Activated T-helper 1 cell treated with anti-CD3 and anti-CD28 coated beads, Interleukin-2, amount 50 U/mL, for 16 hours (primary cell): ENCODE measurements at places on chromosomes 2 and 18.

GRCh38 chr2:66555091-66555490 is 120.2 kb downstream of the MEIS1 start:
- no peak for DNase-seq

GRCh38 chr2:25374827-25375226 is 33.1 kb upstream of the DNMT3A start:
- DNase-seq, result no peak

GRCh38 chr2:100266126-100266525 is 56.2 kb downstream of the LONRF2 start:
- no peak for DNase-seq

GRCh38 chr2:198874472-198874858 is 583.3 kb downstream of the SATB2 start:
- DNase-seq, result no peak

GRCh38 chr2:176763851-176764404 is 448.7 kb upstream of the HNRNPA3 start:
- DNase-seq, result no peak

DNA sequence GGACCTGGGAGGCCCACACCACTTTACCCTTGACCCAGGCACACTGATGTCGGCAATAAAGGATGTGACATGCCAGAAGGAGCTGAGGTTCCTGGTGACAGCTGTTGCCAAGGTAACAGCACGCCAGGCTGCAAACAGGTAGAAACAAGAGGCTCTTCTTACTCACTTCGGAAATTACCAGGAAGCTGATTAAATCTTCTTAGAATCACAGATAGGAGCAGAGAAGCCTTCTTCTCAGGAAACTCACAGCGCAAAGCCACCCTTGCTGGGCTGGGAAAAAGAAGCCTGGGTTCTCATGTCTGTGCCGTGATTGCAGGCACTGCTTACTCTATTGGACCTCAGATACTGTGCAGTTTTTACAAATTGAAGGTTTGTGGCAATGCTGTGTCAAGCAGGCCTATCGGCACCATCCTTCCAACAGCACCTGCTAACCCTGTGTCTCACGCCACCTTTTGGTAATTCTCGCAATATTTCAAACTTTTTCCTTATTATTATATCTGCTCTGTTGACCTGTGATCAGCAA is 61.0 kb upstream of the TAF1B start:
- peak; percentile 15 for DNase-seq

DNA sequence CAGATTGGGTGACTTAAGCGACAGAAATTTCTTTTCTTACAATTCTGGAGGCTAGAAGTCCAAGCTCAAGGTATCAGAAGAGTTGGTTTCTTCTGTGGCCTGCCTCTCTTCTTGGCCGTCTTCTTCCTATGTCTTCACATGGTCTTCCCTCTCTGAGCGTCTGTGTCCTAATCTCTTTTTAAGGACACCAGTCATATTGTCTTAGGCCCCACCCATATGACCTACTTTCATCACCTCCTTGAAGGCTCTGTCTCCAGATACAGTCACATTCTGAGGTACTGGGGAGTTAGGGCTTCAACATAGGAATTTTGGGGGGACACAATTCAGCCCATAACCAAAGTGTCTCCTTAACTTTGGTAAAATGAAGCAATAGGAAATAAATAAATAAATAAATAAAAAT is 110.9 kb upstream of the EPC2 start:
- no peak for DNase-seq

DNA sequence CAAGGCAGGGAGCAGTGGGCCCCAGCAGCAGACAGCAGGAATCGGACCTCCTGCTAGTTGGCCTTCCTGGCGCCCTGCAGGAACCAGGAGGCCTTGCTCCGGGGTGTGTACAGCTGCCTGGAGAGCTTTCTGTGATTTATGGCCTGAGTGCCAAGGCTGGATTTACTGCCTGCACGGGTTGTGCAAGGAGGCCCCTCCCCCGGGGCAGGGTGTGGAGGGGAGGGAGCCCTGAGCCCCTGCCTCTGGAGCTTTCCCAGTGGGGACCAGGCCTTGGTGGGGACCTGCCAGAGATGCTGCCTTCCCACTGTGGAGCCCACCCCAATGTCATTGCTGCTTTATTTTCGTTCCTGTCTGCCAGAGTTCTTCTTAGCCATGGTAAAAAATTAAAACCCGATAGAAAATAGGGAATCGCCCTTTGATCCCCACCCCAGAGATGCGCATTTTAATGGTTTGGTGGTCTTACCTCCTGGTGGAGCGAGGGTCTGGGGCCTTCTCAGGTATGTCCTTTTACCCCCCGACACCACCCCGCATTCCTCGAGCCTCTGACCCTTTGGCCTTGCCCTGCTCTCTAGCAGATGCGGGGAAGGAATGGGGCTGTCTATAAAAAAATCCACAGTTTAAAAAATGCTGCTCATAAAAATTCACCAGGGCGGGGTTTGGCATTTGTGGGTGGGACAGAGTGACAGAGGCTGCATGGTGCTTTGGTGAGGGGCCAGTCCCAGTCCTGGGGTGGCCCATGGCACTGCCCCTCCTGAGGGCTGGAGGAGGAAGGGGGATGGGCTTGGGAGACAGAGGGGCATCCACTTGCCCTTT is 6.9 kb upstream of the RALB start:
- DNase-seq, result no peak

DNA sequence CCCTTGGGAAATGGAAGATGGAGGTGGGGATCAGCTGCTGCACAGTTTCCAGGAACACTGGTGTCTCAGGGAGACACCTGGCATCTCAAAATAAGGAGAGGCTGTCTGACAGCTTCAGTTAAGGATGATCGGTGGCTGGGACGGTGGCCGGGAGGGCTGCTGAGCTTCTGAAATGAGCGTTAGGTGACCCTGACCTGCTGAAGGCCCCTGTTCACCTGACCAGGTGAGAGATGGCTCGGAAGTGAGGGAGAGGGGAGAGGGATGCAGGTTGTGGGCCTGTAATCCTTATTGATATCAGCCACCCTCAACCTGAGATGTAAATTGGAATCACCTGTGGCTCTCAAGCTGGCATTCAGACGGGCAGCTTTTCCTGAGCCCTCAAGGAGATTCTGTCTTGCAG is 99.0 kb downstream of the AGAP1 start:
- DNase-seq, result no peak

- no peak for DNase-seq
These were observed 82.9 kb downstream of the NUP35 start for GRCh38 chr2:183207110-183207509.

DNA sequence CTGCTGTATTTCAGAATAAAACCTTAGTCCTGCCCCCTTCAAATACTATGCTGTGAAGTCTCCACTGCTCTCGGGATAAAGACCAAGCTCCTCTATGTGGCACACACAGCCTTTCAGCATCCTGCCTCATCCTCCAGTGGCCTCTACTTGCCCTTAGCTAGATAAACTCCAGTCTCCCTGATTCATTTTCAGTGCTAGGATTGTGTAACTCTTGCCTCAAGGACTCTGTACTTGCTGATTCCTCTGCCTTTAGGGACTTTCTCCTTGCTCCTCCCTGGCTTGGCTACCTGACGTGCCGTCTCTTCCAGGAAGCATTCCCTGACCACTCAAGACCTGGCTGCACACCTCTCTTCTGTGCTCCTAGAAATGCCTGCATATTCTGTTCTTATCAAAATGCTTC is 416.7 kb downstream of the MTX2 start:
- DNase-seq, result no peak

DNA sequence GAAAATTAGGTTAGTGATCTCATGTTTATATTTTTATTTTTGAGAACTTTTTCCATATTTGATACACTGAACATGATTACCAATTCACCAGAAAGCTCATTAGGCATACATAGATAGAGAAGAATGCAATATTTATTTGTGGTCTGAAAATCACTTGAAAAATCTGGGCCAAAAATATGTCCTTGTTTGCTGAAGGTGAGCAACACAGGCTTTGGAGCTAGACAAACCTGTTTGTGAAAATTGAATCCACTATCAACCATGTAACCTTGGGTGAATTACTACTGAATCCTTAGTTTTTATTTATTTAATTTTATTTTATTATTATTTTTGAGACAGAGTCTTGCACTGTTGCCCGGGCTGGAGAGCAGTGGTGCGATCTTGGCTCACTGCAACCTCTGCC is 46.5 kb upstream of the ZSWIM2 start:
- no peak for DNase-seq
